ELR (cell line): ENCODE measurements at places on chromosomes 1 and 21.
A peak's percentile ranks its signal among the peaks of the same experiment; 100 is the strongest.

DNA sequence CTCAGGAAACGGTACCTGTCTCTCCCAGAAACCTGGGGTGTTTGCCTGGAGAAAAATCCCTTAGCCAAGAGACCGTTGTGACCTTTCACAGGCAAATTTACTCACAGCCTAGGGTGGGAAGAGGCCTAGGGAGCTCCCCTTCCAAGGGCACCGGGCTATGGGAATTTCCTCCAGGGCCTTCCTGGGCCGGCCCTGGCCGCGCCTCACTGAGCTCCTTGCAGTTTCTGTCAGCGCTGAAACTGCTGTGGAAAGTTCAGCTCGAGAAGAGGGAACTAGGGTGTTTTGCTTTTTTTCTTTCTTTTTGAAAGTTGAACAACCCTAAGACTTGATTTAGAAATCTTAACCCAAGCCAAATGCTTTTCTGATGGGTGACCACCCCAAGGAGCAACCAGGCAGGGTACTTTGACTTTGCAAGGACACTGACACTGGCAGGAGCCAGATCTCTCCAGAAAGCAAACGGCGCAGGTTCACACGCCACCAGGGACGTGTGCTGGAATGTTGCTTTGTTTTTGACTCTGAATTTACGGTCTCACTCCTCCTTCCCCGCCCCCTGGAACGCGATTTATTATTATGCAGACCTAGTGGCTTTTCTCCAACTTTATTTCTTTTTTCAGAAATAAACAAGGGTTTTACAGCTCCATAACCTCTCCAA, 229.6 kb upstream of the JUN start:
- DNase-seq, result peak; percentile 69

DNA sequence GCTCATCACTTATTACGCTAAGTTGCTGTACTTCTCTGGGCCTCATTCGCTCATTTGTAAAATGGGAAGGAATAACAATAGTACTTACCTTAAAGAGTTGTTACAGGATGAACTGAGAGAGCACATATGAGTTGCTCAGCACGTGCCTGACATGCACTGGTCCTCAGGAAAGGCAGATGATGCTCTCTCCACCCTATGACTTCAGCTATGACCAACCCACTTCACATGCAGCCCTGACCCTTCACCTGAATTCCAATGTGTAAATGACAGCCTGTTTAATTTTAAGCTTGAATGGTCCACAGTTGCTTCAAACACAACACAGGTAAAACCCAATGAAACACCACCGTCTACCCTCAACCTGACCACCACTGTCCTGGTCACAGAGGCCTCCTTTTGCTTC, 32.9 kb downstream of the GADD45A start:
- DNase-seq, result peak; percentile 84

DNA sequence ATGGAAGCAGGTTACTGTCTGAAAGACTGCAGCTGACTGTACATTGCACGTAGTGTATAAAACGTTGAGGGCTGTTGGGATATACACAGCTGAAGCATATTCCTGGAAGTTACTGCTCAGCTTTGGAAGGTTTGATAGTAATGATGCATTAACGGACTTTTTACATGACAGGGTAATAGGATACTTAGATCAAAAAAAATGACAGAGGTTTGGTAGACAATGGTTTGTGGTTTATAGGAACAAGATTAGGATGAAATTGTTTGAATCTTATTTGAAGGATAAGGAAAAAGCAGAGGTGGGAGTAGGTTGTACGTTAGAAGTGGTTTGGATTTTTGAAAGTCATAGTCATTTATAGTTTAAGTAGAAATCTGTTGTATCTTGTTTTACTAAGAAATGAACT, 33.0 kb downstream of the ADGRL2 start:
- no peak for DNase-seq

- no peak for DNase-seq
These were observed 53.5 kb upstream of the PDE9A start for GRCh38 chr21:42599962-42600361.

DNA sequence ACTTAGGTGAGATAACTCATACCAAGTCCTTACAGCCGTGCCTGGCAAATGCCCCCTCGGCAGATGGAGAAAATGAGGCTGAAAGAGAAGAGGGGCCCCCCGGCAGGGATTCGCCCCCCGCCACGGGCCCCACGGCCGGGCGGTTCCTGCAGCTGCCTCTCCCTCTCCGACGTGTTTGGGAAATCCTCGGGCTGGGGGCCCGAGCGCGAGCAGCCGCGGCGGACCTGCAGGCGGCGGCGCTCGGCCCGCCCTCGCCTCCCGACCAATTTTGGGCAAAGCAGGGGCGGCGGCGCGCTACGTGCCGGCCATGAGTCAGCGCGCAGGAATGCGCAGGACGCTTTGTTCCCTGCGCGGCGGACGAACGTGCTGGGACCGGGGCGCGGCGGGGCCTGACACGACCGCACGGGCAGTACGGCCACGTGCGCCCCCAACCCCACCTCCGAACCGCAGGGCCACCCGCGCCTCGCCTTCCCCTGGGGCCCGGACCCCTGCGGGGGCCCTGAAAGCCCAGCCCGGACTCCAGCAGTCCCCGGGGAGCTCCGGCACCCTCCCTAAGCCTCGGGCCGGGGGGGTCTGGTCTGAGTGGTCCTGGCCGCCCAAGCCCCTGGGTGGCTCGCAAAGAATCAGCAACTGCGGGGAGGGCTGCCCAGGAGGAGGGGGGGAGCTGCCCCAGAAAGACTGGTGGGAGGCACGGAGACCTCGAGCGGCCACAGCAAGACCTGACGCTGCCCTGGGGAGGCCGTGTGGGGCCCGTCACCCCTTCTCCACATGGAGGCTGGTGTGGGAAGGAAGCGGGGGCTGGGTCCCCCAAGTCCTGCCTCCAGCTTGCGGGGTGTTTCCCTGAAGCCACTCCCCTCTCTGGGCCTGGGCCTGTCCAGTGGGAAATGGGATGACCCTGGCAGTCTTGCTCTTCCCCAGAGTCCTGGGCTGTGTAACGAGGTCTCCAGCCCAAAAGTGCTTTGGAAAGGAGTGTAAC, 11.9 kb upstream of the EDN2 start:
- peak; percentile 91 for DNase-seq

- peak; percentile 42 for DNase-seq
These were observed 70.1 kb upstream of the CASZ1 start for GRCh38 chr1:10866321-10867093.

GRCh38 chr1:193951984-193952383, 765.6 kb upstream of the B3GALT2 start:
- no peak for DNase-seq

- DNase-seq, result no peak
These were observed 209.2 kb upstream of the PTGFR start for GRCh38 chr1:78281580-78281979.

DNA sequence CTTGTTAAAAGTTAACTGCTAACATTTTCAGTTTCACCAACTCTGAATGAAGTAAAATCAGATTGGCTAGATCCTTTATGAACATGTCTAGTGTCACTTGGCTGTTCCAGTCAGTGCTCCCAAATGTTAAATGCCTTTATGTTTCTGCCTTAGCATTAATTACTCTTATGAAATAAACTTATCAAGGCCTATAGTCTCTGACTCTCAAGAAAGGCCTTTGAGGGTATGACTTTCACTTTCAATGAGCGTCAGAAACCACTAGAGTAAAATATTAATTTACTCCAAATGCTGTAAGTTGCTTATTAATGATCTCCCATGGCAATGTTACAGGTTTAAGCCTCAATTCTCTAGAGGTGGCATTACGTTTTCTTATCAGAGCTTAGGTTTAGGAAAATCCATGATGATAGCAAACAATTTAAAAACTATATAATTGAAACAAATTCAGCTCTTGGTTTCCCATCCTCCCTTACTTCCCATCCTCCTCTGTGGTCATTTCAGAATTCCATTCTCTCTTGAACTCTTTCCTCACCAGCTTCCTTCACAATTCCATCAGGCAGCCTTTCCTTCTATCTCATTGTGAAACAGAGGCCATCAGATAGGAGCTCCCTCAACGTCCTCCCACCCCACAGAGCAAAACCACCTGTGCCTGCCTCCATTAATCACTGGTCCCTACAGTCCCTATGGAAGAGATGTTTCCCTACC, 108.6 kb upstream of the COP1 start:
- DNase-seq, result no peak

GRCh38 chr1:47682198-47682597, 244.4 kb downstream of the FOXD2 start:
- no peak for DNase-seq

- DNase-seq, result peak; percentile 45
These were observed 750 bp downstream of the SYNJ1 start for GRCh38 chr21:32726839-32727686.
